ENCODE measurements at places on chromosomes 2 and 18. TPM values are rescaled to one million over a fixed set of nuclear protein-coding genes. Genes with fewer than 3 reads are reported as not detected.
A peak's percentile ranks its signal among the peaks of the same experiment; 100 is the strongest.

Gene UGT1A8
- not detected for total RNA-seq

Gene BARD1
- total RNA-seq = 30.6 TPM

Gene AKAIN1
- not detected for total RNA-seq

Gene C1QL2
- total RNA-seq = 0.81 TPM

DNA sequence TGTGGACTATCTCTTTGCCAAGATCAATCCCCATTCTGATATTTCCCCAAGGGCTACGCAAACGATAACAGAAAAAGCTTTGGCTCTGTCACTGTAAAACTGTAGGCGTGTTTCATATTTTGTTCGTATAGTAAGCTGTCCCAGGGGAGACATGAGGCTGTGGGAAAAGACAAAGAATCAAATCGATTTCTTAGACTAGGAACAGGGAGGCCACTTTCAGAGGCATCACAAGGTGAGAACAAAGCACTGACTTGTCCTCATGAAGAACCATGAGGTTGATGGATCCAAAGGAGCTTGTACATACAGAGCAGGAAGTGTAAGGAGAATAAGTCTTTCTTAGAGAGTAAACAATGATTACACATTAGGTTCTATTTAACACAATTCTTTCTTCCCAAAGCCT lies 255.7 kb downstream of the HNMT start:
- H3K27ac ChIP-seq = no peak overlapping the region
- H3K4me1 ChIP-seq = peaks cover 7% of the 10 kb centered on the region
- no peak overlapping the region for H3K4me3 ChIP-seq
- no peaks in the 10 kb centered on the region for H3K27me3 ChIP-seq

DNA sequence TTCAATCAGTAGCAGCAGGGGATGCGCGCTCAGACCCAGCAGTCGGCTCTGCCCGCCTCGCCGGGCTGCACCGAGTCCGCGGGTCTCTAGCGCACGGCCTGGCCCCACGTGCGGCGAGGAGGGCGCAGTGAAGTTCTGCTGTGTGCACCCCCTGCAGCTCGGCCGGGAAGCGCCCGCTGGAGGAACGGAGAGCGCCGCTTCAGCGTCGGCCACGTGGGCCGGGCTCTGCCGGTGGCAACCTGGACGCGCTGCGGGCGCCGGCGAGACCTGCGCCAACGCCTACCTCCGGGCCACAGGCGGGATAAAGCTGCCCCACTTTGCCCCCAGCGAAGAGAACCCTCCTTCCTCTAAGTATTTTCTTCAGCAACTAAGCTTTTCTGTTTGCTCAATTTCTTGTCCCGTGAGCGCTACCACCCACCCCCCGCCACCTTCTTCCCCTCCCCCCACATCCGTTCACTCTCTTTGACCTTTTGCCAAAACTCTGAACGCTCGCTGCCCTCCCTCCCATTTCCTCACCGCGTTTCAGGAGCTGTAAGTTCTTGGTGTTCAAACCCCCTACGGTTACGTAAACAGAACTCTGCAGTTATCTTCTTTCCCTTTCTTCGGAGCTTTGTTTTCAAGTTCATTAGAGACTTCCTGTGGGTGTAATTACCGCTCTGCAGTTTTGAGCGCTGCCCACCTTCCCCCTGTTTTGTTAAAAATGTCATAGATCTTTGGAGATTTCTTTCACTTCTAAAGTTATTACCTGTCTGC lies 42.6 kb upstream of the EDAR start:
- H3K4me1 ChIP-seq = peaks cover 6% of the 10 kb centered on the region
- H3K4me3 ChIP-seq = peak overlapping the region; percentile 58
- peaks cover 18% of the 10 kb centered on the region for H3K27me3 ChIP-seq
- no peak overlapping the region for H3K27ac ChIP-seq
- peak; percentile 53 for DNase-seq
- peaks cover 7% of the 10 kb centered on the region for H3K36me3 ChIP-seq

- H3K27ac ChIP-seq = no peak overlapping the region
- no peak for DNase-seq
- H3K4me3 ChIP-seq = no peak overlapping the region
- no peaks in the 10 kb centered on the region for H3K36me3 ChIP-seq
- no peaks in the 10 kb centered on the region for H3K27me3 ChIP-seq
- H3K4me1 ChIP-seq = no peaks in the 10 kb centered on the region
These were observed 919.3 kb upstream of the CDH2 start for GRCh38 chr18:29096079-29096770.

DNA sequence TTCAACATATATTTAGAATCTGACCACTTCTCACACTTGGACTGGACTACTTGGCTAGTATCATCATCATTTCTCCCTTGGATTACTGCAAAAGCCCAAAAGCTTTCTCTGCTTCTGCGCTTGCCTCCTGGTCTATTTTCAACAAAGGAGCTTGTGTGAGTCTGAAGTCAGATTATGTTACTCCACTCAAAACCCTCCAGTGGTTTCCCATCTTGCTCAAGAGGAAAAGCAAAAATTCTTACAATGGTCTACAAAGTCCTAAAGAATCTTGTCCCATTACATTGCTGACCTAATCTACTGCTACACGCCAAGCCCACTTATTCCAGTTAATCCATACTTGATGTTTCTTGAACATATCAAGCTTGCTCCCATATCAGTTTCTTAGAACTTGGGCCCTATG lies 9.6 kb downstream of the PREPL start:
- DNase-seq = no peak
- H3K27ac ChIP-seq = no peak overlapping the region
- H3K4me1 ChIP-seq = no peaks in the 10 kb centered on the region
- no peak overlapping the region for H3K4me3 ChIP-seq

- no peaks in the 10 kb centered on the region for H3K27me3 ChIP-seq
- H3K27ac ChIP-seq = no peak overlapping the region
- H3K4me1 ChIP-seq = no peaks in the 10 kb centered on the region
- no peak for DNase-seq
These were observed 343.8 kb downstream of the CYRIA start for GRCh38 chr2:16321872-16322271.

DNA sequence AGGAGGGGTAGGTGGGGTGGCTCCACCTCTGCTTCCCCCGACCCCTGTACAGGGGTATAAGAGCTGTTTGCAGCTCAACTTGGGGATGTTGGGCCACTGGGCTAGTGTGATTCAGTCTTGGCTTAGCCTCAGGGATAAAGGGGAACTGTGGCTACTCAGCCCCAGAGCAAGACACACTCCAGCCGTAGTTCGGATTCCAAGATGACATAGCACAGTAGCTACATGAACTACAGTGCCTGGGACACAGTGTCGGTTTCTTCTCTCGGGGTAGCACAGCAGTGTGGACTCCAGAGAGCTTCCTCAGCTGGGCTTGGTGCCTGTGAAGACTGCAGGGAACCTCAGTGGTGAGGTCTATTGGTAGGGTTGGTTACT lies 21.1 kb downstream of the CARF start:
- H3K27me3 ChIP-seq = no peaks in the 10 kb centered on the region
- no peak for DNase-seq
- no peak overlapping the region for H3K4me3 ChIP-seq
- no peaks in the 10 kb centered on the region for H3K4me1 ChIP-seq
- H3K27ac ChIP-seq = no peak overlapping the region

- H3K27me3 ChIP-seq = no peaks in the 10 kb centered on the region
- no peak overlapping the region for H3K27ac ChIP-seq
- no peaks in the 10 kb centered on the region for H3K4me1 ChIP-seq
- H3K36me3 ChIP-seq = peaks cover 15% of the 10 kb centered on the region
These were observed 20.8 kb upstream of the VIT start for GRCh38 chr2:36675579-36676282.

DNA sequence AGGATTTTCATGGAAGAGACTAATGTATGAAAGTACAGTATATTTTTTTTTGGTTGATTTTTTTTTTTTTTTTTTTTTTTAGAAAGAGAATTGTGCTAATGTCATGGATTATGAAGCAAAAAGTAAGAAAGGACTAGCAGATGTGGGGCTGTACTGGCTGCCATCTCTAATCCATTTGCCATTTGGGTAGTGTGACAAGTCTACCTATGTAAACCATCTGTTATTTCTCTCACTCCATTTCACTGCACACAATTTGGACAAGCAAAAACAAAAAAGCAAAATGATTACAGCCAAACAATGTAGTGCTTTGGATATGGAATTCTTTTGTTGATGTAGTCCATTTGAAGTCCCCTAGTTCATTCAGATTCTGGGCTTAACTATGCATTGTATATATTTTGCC lies 1355.4 kb downstream of the LRP1B start:
- no peaks in the 10 kb centered on the region for H3K27me3 ChIP-seq
- no peaks in the 10 kb centered on the region for H3K4me1 ChIP-seq
- no peak for DNase-seq
- no peak overlapping the region for H3K27ac ChIP-seq
- H3K36me3 ChIP-seq = no peaks in the 10 kb centered on the region

All from H9 (cell line).